ENCODE measurements at places on chromosomes 16 and 17.
A peak's percentile ranks its signal among the peaks of the same experiment; 100 is the strongest.

GRCh38 chr16:2487903-2488531, 13.1 kb downstream of the TBC1D24 start:
- DNase-seq: no peak

GRCh38 chr17:7019367-7019766, 3.5 kb upstream of the BCL6B start:
- no peak for DNase-seq

- no peak for DNase-seq
Observed at GRCh38 chr17:33057564-33057963, 65.9 kb downstream of the SPACA3 start.

DNA sequence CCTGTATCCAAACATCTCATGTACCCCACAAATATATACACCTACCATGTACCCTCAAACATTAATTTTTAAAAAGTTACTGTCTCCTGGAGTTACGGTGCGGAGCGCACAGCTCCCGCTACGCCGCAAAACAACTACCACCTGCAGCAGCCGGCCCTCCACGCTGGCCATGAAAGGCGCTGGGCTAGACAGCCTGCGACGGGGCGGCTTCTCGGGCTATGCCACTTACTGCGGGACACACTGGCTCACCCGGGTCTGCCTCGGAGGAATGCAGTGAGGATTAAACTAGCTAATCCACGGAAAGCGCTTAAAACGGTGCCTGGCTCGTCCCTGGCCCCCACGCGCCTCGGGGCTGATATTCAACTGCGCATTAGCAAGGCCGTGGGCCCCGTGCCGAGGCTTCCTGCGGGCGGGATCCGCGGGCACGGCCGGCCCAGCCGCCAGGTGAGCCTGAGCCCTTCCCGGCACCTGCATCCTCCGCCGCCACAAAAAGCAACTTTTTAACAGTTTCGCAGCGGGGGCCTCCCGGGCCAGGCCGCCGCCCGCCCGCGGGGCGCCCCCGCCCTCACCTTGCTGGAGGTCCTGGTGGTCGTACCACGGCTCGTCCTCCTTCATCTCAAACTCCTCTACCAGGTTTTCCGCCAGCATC, 633 bp downstream of the CDR2 start:
- DNase-seq: no peak

DNA sequence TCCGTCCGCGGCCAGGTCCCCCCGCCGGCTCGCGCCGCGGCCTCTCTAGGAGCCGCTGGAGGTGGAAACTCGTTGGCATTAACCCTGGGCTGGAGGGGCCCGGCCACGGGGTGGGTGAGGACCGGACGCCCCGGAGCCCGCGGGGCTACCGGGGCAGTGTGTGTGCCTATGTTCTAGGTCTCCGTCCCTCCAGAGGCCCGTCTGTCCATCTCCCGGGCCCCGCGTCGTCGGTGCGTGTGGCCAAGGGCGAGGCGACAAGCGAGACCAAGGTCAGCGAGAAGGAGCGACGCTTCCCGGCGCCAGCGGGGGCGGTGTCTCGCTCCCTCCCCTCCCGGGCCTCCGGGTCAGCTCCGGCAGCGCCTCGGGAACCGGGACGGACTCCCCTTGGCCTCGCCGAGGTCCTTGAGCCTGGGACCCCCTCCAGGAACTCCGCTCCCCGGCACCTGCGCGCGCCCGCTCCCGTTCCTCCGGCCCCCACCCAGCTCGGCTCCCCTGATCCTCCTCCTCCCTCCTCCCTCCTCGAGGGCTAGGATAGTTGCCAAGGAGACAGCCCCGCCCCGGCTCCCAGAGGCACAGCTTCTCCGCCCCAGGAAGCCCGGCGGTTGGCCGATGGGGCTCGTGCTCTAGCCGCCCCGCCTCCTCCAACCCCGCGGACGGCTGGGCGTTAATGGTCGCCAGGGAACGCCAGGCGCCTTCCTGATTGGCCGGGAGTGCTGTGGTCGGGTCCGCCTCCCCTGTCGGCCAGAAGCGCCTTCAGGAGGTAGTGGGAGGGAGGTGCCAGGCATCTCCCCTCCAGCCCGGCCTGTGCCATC, 663 bp upstream of the ZNF768 start:
- DNase-seq: peak; percentile 79

Measured in activated CD8-positive, alpha-beta memory T cell treated with anti-CD3 and anti-CD28 coated beads for 4 hours (primary cell).